NCI-H226 (cell line): ENCODE measurements at places on chromosomes 3 and 15.

DNA sequence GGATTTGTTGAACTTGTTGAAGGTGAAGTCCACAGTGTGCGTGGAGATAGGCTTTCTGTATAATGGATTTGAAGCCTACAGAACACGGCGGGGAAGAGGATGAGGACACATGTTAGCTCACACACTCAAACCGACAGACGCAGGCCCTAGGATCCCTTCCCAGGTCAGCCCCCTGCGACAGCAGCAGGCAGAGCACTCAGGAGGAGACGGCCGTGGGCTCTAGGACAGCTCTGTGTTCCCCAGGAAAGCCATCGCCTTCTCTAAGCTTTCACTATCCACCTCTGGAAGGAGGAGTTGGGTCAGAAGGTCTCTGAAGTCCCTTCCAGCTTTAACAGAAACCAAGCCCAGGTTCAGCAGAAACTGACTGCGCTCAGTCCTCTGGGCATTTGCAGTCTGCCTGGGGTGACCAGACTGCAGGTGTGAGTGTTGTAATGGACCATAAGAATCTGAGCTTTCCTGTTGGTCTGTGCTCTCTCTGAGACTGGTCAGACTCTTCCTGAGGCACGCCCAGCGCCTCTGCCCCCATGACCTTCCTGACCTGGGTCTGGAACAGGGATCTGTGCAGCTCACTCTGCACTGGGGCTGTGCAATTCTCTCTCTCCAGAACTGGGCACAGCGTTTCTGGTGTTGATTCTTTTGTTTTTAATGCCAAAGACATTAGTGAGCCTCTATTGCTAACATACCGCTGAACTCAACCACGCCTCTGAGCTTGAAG lies 33.5 kb downstream of the UMPS start:
- no peak for DNase-seq

- no peak for DNase-seq
These were observed 60.9 kb downstream of the ASB7 start for GRCh38 chr15:100663086-100663914.

DNA sequence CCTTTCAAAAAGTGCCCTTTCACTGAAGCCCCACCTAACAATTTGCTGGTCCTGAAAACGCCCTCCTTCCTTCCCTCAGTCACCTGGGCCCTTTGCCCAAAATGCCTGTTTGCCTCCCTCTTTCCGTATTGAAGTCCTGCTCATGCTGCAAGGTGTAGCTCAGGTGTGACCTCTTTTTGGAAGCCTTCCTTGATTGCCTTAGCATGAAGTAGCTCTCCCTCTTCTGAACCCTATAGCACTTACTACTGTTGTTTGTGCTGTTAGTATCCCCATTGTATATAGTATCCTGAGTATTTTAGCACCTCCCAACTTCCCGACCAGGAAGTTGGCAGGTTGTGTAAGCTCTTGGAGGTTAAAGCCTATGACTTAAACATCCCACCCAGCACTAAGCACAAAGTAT lies 1.7 kb downstream of the PLS1 start:
- no peak for DNase-seq

- DNase-seq = no peak
These were observed 7.5 kb downstream of the ST8SIA2 start for GRCh38 chr15:92400980-92401787.

DNA sequence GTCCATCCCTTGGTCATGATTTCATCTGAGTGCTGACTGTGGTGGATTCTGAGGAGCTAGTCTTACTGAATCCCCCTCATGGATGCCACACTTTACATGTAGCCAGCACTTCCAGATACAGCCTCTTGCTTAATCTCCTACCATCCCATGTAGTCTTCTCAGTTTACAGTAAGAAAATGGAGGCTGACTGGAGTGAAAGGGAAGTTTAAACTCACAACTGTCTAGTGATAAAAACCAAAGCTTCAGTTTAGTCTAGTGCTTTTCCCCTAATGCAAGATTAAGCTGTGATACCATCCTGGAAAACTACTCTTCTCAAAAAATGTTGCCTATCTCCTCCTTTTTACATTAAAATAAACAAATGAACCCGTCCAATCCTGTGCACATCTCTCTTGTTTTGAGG lies 146.8 kb upstream of the HES1 start:
- DNase-seq = no peak

- DNase-seq = no peak
These were observed 9.1 kb upstream of the IRAK2 start for GRCh38 chr3:10155658-10156057.

DNA sequence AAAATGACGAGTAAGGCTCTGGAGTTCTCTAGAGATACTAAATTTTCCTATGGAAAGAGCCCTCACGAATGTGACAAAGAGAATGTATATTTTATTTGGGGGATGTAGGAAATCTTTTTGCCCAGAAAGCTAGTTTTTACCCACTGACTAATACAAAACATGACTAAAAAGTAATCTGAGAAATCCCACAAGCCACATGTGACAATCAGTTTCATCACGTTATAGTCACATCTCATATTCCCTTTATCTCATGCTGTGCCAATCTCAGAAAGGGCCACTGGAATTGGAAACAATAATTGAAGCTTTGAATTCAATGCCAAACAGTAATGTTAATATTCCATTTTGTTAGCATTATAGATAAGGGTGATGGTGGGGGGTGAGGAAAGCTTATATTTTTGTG lies 509.0 kb upstream of the GOLIM4 start:
- DNase-seq = no peak

DNA sequence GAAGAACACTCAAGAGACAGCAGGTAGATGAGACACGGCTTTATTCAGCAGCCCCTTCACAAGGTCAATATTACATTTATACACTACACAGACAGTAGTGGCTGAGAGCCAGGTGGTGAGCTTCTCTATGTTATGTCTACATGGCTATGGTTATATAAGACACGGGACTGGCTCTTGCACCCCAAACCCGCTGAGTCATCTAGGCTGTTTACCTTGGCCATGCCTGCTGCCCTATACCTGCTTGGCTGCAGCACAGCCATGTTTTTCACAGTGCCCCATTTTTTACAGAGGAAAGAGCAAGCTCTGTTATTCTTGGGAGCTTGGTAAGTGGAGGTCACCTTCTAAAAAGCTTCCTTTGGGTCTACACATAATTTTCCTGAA lies 231.6 kb downstream of the IGSF11 start:
- no peak for DNase-seq

DNA sequence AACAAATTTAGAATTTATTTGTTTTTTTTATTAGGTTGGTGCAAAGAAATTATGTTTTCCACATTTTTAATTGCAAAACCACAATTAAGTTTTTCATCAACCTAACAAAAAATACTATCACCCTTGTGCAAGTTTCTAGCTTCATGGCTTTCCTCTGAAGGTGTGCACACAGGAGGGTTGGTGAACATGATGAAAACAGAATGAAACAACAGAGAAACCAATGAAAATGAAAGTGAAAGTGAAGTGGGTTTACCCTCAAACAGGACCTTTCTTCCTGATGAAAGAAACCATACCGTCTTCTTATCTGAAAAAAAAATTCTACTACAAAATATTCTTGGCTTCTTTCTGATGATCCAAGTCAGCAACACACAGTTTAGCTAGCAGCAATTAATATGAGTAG lies 71.9 kb upstream of the FEZF2 start:
- DNase-seq = no peak

DNA sequence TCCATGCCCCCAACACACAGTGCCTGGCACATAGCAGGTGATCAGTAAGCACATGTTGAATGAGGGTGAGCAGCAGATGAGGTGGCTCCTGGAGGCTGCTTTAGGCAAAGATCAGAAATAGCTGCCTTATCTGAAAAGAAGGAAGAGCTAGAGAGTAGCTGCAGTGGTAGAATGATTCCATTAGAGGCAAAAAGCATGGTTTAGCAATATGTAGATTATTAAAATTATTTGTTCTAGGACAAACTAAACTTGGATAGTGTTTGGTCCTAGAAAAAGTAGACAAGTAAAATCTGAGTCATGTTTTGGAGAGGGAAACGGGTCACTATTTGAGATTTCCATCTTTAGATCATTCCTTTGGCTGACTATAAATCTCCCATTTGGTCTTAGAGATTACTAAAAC lies 32.1 kb downstream of the KIF7 start:
- no peak for DNase-seq

GRCh38 chr3:193942516-193943055 lies 193.4 kb upstream of the HES1 start:
- DNase-seq = no peak

- no peak for DNase-seq
These were observed 209.4 kb upstream of the CD96 start for GRCh38 chr3:111332488-111333080.

- peak; percentile 67 for DNase-seq
These were observed 33.9 kb upstream of the TMCO5A start for GRCh38 chr15:37900326-37901221.

DNA sequence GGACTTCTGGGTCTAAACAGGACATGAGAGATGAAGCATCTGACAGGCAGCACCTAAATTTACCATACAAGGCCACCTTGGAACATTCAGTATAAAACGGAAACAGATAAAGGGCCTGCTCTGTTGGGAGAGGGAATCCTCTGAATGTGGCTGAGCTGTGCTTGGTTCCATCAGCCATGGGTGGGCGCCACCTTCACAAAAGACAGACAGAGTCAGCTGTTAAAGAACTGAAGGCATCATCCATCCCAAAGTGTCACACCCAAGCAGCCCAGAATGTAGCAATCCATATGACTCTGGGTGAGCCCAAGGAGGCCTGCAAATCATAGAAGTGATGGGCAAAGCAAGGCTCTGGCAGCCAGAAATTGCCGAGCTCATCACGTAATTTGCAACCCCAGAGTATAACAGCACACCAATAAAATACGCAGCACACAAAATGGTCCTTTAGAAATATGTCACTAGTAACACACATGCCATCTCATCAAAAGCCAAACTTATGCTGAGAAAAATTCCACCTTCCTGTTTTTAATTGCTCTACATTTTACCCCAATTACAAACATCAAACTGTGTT lies 24.8 kb upstream of the RBP1 start:
- DNase-seq = no peak

- DNase-seq = peak; percentile 43
These were observed 38.7 kb upstream of the DNAAF4 start for GRCh38 chr15:55546718-55547117.

GRCh38 chr3:150314248-150315004 lies 93.7 kb upstream of the TSC22D2 start:
- DNase-seq = no peak

- no peak for DNase-seq
These were observed 93.0 kb upstream of the IGSF10 start for GRCh38 chr3:151553888-151554287.

DNA sequence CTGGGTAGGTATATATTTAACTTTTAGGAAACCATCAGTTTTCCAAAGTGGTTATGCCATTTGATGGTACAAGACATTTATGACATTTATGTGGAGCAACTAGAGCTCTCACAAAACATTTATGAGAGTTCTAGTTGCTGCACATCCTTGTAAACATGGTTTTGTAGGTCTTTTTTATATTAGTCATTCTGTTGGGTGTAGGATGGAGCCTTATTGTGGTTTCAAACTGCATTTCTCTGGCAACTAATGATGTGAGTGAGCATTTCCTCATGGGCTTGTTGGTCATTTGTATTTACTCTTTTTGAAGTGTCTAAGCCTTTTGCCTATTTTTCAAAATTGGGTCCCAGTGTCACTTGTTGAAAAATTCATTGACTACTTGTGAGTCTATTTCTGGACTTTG lies 45.7 kb upstream of the MGLL start:
- DNase-seq = no peak

- no peak for DNase-seq
These were observed 246.3 kb upstream of the SEMA6D start for GRCh38 chr15:47470983-47471382.

GRCh38 chr3:29763115-29763514 lies 482.2 kb downstream of the RBMS3 start:
- DNase-seq = no peak

- no peak for DNase-seq
These were observed 270.9 kb downstream of the FHIT start for GRCh38 chr3:60980342-60980692.

GRCh38 chr3:177982034-177982433 lies 554.2 kb upstream of the KCNMB2 start:
- DNase-seq = no peak
